Activated naive CD8-positive, alpha-beta T cell treated with anti-CD3 and anti-CD28 coated beads, Interleukin-2, amount 10 ng/mL, durations not matched to agents 7 days and 5 days (primary cell): ENCODE measurements at places on chromosomes 12 and 14. TPM values are rescaled to one million over a fixed set of nuclear protein-coding genes. Genes with fewer than 3 reads are reported as not detected.

The ADAMTS20 gene
- not detected for total RNA-seq

The P2RX2 gene
- total RNA-seq: not detected

The SYNDIG1L gene
- total RNA-seq: not detected

GRCh38 chr14:77761205-77761931 lies 412 bp upstream of the SNW1 start:
- DNase-seq: no peak

DNA sequence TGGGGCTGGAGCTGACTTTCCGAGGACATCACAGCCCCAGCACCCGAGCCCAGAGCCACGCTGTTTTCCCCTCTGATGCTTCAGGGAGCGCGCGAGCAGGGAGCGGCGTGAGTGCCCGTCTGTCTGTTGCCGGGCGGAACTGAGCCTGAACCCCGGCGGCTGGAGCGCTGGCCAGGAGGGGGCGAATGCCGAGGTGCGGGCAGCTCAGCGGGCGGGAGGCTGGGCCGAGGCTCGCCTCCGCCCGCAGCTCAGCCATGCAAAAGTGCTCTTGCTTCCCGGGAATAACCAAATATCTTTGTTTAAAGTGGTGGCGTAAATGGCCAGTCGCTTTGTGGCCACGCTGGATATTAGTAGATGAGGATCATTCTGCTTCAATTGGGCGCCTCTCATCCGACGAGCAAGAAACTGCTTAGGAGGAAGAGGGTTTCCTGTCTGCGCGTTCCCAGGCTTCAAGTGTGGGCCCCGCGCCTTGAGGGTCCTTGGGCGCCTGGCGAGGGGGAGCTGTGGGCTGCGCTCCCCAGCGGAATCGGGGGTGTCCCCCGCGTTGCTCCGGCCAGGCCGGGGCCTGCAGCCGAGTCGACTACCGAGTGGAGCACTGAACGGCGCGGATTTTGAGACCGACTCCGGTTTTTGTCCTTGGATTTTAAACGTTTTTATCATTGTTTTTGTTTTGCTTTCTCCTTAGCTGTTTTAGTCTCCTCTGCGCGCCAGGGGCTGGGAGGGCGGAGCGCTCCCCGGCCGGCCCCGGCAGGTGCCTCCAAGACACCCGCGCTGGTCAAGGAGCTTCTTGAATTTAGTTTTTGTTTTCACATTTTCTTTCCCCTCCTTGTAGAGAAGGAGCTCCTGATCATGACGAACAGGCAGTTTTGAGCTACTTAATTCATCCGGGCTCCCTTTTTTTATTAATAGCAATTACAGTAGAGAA lies 831 bp upstream of the NKX2-1 start:
- DNase-seq: peak; percentile 39

GRCh38 chr12:64077922-64078321 lies 144.2 kb downstream of the KICS2 start:
- no peak for DNase-seq

DNA sequence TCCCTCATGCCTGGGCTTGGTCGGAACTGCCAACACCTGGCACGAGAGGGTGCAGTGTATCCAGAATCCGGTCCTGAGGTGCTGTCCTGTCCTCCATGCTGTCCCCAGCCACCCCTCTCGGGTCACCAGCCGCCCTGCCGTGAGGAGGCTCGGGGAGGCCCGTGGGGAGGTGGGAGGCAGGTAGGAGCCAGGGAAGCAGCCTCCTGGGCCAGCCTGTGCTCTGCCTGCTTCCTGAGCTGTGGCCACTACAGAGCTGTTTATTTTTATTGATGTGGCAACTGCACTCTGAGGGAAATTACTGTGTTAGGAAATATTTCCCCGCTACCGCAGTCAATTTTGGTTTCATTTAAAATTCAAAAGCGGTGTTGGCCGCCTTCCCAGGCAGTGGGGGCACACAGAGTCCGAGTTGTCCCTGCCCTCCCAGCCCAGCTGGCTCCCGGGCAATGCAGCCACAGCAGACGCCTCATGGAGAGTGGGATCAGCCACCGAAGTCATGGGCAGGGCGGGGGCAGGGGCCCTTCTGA lies 18.3 kb downstream of the NOC4L start:
- DNase-seq: no peak

GRCh38 chr12:94308612-94309011 lies 151.1 kb downstream of the CEP83 start:
- DNase-seq: no peak

DNA sequence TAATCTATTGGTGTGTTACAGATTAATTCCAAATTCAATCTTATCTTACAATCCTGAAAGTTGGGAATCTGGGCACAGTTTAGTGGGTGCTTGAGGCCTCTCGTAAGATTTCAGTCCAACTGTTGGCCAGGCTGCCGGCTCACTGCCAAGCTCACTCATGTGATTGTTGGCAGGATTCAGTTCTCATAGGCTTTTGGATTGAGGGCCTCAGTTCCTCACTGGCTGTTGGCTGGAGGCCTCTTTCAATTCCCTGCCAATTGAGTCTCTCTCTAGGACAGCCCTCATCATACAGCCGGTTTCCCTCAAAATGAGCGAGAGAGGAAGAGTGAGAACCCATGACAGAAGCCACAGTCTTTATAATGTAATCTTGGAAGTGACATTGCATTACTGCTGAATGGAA lies 123.5 kb upstream of the FBXO33 start:
- no peak for DNase-seq

GRCh38 chr12:84632556-84632955 lies 280.0 kb downstream of the SLC6A15 start:
- no peak for DNase-seq

DNA sequence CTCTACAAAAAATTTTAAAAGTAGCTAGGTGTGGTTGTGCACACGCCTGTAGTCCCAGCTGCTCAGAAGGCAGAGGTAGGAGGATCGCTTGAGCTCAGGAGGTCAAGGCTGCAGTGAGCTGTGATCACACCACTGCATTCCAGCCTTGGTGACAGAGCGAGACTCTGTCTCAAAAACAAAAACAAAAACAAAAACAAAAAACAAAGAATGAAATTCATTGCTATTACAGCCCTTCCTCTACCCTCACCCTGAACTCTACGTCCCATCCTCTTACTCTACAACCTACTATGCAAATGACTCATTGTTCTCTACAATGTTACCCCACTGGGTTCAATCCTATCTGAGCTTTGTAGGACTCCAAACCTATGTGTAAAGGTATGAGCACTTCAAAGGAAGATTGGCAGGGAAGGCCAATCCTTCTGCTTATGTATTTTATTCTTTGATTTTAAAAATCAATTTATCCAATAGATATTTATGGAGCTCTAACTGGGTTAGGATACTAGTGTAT lies 39.3 kb downstream of the NINJ2 start:
- DNase-seq: no peak
